Tongue (tissue), 3 donors: ENCODE measurements at places on chromosomes 12 and 14. TPM values are rescaled to one million over a fixed set of nuclear protein-coding genes. Genes with fewer than 3 reads are reported as not detected.

- DNase-seq, result no peak
These were observed 3.6 kb upstream of the NUDT4 start for GRCh38 chr12:93373961-93374656.

The KRT6C gene
- total RNA-seq, result 19.3 TPM

DNA sequence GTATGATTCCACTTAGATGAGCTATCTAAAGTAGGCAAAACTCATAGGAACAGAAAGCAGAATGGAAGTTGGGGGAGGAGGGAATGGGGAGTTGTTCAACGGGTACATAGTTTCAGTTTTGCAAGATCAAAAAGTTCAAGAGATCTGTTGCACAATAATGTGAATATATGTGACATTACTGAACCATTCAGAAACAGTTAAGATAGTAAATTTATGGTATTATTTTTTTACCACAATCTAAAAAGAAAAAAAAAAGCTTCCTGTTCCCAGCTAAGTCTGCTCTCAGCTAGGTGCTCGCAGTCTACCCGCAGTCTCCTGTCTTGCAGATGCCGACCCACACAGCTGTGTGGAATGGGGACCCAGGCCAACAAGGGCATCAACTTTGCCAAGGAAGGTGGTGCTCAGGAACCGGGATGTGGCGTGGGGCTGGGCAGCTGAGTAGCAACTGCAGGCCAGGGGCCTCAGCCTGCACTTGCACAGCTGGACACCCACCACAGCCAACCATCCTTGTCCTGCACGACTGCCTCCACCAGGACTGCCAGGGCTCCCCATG lies 15.3 kb upstream of the ANO6 start:
- no peak for DNase-seq

- no peak for DNase-seq
These were observed 56.4 kb downstream of the UBR7 start for GRCh38 chr14:93263416-93263815.

- DNase-seq, result peak; percentile 65
These were observed 110.4 kb downstream of the KCNA5 start for GRCh38 chr12:5154091-5154490.

- DNase-seq, result peak; percentile 76
These were observed 179.2 kb downstream of the KICS2 start for GRCh38 chr12:64042911-64043310.

The MYH6 gene
- total RNA-seq, result 3.3 TPM

The NTF3 gene
- total RNA-seq, result 1.6 TPM

GRCh38 chr12:16475521-16475920 lies 128.1 kb downstream of the MGST1 start:
- DNase-seq, result no peak

DNA sequence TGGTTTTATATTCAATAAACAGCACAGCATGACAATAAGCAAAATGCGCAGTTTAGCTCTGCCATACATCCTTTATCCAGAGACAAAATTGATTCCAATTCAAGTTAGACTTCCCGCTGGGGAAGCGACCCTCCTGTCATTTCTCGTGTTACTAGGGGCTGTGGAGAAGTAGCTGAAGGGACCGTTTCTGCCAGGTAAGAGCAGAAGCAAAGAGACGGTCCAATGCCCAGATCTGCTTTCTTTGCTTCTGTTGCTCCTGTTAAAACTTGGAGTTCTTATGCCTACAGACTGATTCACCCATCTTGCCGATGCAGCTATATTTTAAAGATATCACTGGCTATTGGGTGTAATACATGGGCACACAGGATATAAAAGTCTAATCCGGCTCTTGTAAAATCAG lies 156.8 kb upstream of the AVPR1A start:
- no peak for DNase-seq

DNA sequence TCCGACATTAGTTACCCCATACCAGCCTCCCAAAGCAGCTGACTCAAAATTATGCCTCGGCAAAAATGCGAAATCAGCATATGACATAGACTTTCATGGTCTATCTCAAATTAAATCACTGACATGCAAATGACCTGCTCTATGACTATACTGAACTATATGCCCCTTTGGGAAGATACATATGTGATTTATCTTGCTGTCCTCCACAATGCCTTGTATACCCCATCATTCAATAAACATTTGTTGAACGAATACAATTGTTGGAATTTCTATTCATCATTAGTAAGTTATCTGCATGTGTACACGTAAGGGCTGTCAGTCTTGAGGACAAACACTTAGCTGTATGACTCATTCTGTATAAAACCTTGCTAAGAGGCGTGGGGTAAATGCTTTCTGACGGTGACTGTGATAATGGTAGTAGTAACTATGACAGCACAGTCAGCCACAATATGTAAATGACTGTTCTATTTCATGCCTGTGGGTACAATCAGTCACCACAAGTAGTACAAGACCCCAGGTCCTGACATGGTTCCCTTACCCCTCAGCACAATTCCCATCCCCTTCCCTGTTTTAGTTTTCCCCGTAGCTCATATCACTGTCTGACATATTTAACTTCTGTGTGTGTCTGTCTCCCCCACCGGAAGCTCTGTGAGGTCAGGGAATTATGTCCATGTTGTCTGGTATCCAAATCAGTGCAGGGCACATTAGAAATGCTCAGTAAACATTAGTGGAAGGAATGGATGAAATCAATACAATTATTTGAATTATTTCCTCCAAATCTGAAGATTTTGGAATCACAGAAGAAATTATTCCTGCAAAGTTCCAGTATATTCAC lies 42.8 kb downstream of the STXBP6 start:
- DNase-seq, result no peak

The A2M gene
- 296 TPM for total RNA-seq

- no peak for DNase-seq
These were observed 86.7 kb downstream of the TMEM260 start for GRCh38 chr14:56666294-56666693.

DNA sequence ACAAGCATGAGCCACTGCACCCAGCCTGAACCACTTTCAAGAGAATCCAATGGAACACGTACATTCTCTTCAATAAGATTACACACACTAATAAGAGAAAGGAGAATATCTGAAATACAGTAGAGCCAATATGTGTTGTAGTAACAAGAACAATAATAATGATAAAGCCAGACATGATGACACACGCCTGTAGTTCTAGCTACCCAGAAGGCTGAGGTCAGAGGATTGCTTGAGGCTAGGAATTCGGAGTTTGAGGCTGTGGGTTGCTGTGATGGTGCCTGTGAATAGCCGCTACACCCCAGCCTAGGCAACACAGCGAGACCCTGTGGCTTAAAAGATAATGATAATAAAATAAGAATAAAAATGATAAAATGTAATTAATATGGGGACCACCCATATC lies 15.6 kb downstream of the APOBEC1 start:
- no peak for DNase-seq

GRCh38 chr14:100778526-100778882 lies 47.4 kb upstream of the MEG3 start:
- no peak for DNase-seq

The PRIMA1 gene
- 2.4 TPM for total RNA-seq

DNA sequence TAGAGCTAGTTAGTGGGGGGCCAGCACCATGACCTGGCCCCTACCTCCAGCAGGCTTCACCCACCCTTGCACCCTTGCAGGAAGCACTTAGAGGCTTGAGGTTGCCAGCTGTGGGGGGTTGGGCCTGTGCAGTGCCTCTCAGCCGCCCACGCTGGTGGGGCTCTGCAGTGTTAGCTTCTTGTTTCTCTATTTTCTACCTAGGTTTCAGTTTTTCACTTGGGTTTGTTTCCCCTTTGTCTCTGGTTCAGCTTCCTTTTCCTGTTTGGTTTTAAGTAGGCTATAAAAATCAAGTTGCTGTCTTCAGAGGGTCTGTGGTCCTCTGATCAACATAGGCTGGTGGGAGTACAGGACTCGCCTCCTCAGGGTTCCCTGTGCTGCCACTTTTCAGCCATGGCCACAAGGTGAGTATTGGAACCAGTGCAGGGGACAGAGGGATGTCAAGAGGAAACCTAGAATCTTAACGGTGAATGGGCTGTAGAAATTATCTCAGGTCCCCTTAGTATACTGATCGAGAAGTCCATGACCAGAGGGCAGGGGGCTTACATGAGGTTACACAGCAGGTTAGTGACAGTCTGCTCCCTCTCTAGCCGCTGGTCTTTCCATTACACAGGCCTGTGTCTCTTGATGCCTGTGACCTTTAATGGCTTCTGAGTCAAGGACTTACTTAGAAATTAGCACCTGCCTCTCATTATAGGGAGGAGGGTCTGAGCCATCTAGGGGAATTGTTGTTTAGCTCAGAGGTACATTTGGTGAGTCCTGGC lies at the start of gene EVL:
EVL (plus strand) TSS at position 312 of the 761 bp plus-strand sequence; CDS start at position 391, 79 bp downstream.
- DNase-seq, result no peak

The ITGA5 gene
- total RNA-seq, result 112 TPM

GRCh38 chr12:34097213-34097612 lies 74.9 kb downstream of the ALG10 start:
- no peak for DNase-seq

DNA sequence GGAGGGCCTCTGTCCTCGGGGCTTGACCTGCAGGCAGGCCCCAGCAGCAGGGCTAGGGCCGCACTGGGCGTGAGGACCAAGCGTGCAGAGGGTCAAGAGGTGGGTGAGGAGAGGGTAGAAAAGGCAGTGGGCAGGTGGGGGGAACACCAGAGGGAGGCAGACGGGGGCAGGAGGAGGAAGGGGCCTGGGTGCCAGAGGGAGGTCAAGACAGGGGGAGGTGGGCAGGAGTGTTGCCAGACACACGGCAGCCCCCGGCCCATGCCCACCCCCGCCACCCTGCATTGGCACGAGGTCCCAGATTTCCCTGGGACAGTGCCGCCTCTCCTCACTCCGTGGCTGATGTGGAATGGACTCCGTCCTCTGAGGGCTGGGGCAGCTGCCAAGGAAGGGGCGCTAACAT lies 8.2 kb downstream of the TMEM121 start:
- no peak for DNase-seq

DNA sequence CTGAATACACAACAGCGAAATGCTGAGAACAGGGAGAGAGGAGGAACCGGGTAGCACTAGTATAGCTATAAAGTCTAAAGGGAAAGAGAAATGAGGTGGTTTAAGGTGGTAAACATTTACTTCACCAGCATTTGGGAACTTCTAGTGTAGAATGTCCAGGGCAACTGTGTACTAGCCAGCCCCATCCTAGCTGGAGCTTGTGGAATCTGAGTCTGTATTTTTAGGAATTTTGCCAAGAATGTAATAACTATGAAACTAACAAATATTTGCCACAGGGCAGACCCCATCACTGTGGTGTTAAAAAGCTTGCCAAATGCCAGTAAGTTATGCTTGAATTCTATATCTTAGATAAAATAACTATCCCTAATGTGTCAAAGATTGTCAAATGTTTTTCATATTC lies 398.9 kb upstream of the MIS18BP1 start:
- DNase-seq, result peak; percentile 3

- no peak for DNase-seq
These were observed 1.4 kb downstream of the MAP3K9 start for GRCh38 chr14:70807898-70808415.

- DNase-seq, result no peak
These were observed 3.1 kb upstream of the ARHGEF25 start for GRCh38 chr12:57607958-57608663.

- DNase-seq, result no peak
These were observed 33.7 kb downstream of the GALNT4 start for GRCh38 chr12:89490922-89491321.

- DNase-seq, result no peak
These were observed 162.1 kb upstream of the TMTC2 start for GRCh38 chr12:82524641-82525040.

DNA sequence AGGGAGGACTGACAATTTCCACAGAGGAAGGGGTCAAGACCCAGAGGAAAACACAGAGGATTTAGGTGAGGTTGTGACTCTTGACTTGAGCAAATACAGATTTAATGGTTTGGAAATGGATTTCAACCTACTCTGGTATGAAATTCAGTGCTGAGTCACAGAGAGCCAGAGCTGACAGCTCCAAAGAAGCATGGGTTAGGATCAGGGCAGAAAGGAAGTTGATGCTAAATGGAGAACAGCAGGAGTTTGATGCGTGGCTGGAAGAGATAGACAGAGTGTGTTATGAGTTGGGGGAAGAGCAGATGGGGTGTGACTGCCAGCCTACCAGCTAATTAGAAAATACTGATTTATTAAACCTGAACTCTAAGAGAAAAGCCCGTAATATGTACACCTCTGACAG lies 272.6 kb downstream of the FOXG1 start:
- no peak for DNase-seq

- peak; percentile 71 for DNase-seq
These were observed 66.1 kb downstream of the C14orf132 start for GRCh38 chr14:96105089-96105925.
